ENCODE measurements at places on chromosomes 7 and 10.

DNA sequence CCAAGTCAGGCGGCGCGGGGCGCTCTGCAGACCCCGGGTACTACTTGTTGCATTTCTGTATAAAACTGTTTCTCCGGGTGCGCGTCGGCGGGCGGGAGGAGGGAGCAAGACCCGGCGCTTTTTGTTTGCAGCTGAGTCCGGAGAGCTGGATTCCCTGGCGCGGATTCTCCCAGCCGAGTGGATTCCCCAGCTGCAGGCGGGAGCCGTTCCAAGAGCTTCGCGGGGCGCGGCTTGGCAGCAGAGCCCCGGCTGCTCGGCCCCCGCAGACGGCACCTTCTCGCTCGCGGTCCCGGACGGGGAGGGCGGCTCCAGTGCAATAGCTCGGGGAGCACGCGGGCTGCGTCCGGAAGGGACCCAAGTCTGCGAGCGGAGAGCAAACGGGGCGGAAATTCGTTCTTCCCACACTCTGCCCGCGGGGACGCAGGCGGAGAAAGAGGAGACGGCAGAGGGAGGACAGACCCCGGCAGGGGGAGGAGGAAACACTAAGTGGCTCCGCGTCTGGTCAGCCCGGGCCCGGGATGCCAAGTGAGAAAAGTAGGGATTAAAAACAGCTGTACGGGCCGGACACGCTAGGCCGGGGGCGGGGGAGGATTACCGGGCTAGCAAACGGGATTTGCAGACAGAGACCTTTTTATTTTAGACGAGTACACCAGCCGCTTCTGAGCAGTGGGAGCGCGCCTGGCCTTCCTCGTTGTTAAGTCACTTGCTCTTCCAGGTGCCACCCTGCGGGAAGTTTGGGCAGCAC is at the start of gene TRIL:
TRIL (minus strand) TSS at position 96 of the 745 bp plus-strand sequence. CDS start 284 bp downstream, outside the sequence.
- no peak for DNase-seq

DNA sequence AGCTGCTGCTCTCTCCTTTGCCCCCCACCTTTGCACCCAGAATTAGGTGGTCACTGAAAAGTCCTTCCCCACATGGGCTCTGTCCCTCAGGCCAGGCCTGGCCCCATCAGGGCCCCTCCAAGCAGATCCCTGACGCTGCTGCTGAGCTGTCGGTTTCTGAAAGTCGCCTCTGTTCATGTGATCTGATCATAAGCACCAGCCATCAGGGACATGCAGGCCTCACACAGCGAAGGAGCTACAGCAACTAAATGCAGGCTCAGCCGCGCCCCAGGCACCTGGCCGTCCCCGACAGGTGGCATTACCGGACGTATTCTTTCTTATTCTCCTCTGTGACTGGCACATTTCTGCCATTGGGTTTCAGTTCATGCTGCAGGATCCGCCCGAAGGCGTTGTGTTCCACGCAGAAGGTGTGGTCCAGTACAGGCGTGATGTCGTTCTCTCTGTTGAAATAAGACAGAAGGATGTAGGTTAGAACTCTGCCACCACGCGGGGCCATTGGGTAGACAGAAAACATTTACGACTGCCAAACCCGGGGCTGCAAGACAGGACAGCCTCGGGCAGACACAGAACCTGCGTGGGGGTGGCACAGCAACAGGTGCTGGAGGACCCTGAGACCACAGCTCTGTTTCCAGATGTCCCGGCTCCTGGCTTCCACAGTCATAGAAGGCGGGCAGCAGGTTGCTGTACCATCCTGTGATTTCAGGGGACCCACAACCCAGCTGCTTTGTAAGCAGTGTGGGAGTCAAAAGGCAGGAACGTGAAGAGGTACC is 105.6 kb downstream of the SMURF1 start:
- no peak for DNase-seq

DNA sequence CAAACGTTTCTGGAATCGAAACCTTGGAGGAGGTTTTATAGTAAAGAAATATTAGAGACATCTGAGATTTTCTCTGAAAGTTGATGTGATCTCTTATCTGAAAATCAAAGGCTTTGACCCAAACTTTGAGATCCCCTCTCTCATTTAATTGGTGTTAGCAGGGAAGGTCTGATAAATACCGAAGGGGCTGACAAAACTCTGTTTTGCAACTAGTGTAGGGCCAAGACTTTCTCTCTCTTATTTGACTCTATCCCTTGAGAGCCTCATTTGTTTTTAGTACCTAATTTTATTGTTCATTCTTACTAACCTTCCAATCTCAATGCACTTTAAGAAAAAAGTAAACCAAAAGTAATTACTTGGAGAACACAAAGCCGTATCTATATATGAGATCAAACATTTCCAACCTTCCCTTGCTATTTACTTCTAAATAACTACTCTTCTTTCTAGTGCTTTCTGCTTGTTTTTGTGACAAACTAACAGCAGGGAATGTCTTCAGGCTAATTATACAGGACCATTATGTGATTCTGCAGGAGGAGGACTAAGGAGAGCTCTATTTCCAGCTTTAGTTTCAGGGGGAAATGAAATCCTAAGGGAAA is 33.4 kb upstream of the NPVF start:
- no peak for DNase-seq

- no peak for DNase-seq
These were observed 121.8 kb downstream of the CD36 start for GRCh38 chr7:80760292-80760691.

- no peak for DNase-seq
These were observed 458.8 kb upstream of the GHITM start for GRCh38 chr10:83680470-83680891.

DNA sequence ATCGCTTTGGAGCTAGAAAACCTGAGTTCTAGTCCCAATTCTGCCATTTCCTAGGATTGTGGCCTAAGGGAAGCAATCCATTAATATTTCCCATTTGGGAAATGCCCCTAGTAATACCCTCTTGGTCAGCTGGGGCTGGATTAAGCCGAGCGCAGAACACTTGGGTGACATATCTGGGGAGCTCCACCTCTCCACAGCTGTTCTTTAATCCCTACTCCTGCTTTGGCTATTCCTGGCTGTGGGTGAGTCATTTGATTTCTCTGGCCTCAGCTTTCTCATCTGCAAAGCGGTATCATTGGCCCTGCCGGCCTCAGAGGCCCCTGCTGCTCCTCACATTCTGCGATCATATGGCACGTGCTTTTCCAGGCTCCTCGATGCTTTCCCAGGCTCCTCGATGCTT is 108.3 kb downstream of the BUB3 start:
- DNase-seq, result no peak

- no peak for DNase-seq
These were observed 7.7 kb downstream of the GIGYF1 start for GRCh38 chr7:100686201-100686821.

DNA sequence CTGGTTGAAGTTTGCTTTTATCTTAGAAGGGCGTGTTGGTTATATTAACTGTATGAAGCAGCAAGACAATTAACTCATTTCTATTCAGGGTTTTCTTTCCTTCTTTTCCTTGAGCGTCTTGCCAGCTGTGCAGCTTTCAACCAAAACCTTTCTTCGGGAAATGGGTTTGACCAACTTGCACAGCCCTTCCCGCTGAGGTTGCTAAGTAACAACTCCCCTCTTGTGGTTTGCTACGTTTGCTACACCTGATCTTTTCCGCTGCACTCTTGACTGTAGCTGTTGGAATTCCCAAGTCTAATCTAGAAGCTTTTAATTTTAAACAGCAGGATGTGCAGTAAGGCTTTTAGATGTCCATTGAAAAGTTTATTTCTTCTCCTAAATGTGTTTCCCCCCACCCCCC is 116.9 kb downstream of the CDCA7L start:
- DNase-seq, result no peak

GRCh38 chr7:149869291-149869650 is 4.5 kb upstream of the ATP6V0E2 start:
- DNase-seq, result no peak

DNA sequence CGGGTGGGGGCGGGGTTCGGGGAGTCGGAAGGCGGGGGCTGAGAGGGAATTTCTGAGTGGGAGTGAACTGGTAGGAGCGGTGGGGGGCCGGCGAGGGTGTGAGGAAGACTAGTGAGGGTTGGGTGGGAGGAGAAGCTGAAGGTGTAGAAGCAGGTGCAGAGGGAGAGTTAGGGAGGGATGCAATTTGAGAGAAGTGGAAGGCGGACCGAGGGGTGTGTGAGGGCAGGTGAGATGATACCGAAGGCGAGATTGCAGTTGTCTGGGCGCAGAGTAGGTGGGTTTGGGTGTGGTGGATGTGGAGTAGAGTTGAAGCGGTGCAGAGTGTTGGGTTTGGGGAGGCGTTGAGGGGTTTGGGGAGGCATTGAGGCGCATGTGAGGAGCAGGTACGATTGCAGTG is 643 bp downstream of the KAT6B start:
- no peak for DNase-seq

GRCh38 chr7:43553999-43554398 is 28.9 kb upstream of the STK17A start:
- DNase-seq, result no peak

DNA sequence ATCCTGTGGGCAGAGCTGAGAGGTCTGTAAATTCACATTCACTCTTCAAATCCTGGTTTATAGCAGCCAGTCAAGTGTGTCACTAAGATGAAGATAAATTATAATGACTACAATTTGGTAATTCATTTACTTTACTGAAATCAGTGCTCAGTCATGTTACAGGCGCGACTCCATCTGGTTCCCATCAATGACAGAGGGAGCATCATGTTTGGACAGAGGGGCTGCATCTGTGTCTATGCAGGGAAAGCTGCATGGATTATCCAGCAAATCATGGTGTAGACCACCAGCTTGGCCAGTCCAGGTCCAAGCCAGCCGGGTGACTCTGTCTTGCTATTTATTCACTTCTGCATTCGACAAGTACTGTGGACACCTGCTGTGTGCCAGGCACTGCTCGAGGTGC is 214.1 kb upstream of the ZNF32 start:
- no peak for DNase-seq

- no peak for DNase-seq
These were observed 15.5 kb upstream of the TSPAN12 start for GRCh38 chr7:120873401-120873800.

GRCh38 chr7:126799541-126799940 is 453.2 kb downstream of the GRM8 start:
- no peak for DNase-seq

DNA sequence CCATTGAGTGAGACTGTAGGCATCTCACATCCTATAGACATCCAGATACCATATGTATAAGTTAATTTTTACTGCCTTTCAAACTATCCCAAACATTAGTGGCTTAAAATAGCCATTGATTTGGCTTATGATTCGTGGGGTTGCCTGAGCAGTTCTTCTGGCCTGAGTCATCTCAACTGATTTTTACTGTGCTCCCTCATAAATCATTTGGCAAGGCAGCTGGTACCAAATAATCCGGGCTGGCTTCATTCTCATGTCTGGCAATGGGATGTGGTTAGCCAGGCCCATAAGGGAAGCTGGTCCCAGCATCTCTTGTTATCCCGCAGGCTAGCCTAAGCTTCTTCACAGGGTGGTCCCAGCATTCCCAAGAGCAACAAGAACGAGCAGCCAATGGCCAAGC is 6.7 kb upstream of the LRGUK start:
- no peak for DNase-seq

GRCh38 chr10:80522756-80523363 is 14.8 kb upstream of the SH2D4B start:
- DNase-seq, result no peak

GRCh38 chr7:35596061-35596460 is 98.9 kb downstream of the HERPUD2 start:
- DNase-seq, result no peak

DNA sequence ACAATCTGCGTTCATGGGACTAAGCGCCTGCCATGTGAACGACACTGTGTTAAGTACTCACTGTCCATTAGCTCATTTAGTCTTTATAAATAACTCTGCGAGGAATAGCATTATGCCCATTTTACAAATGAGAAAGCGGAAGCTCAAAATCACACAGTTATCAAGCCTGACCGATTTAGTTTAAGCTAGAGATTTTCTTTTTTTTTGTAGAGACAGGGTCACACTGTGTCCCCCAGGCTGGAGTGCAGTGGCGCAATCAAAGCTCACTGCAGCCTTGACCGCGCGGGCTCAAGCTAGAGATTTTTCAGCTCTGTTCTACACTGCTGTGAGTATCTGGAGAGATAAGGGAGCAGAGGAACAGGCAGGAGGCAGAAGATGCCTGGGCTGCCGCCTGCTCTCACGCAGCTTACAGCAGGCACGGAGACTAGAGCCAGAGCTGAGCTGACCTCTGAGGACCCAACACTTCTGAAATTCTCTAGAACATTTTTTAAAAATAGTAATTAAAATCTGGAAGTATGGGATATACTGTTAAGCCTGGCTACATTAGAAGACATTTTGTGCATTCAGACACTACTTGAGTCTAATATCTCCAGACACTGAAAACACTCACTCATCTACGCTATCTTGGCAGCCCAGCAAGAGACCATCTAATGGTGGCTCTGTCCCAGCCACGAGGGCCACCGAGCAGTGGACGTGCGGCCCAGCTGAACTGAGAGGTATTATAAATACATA is 38.7 kb downstream of the GNA12 start:
- DNase-seq, result no peak

DNA sequence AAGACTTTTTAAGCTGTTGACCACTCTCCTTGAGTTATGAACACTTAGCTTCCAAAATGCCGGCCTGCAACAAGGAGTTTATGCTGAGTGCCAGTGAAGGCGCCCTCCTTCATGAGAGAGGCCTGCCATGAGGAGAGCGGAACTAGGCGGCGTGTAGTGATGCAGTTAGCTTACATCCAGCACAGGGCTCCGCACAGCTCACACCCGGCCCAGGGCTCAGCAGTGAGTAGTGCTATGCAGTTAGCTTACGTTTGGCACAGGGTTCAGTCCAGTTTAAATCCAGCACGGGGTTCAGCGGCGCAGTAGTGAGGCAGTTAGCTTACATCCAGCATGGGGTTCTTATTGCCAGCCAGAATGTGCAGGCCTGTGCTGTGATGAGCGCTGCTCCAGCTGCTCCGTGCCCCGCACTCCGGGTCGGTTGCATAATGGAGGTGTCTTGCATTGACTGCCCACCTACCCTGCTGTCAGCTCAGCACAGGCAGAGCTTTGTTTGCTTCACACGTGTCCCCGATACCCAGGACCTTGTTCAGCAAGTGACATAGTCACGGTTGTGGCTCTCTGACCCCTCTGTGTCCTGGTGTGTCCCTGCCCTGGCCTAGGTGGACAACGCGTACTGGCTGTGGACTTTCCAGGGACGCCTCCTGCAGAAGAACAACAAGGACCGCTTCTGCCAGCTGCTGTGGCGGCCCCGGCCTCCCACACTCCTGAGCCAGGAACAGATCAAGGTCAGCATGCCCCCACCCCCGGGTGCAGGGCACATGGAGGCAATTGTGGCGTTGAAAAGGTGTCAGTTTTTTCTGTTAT is 21.9 kb downstream of the EIF3B start:
- no peak for DNase-seq

DNA sequence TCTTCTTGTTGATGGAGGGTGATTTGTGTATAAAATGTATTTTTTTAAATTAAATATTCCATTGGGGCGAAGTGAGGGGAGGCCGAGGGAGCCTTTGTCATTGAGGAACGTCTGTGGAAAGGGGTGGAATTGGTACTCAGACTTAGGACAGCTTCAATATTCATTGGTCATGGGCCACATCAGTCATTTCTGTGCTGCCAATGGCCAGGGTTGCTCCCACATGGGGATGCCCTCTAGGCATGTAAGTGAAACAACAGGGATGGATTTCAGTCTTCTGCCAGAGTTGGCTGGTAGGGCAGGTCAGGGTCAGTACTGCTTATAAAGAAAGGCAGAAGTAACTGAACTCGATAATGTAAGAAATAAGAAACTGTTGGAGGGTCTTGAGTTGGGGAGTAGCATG is 47.2 kb downstream of the NEURL1 start:
- no peak for DNase-seq
